Activated T-cell treated with anti-CD3 and anti-CD28 coated beads for 24 hours (primary cell): ENCODE measurements at places on chromosomes 11 and 22.

DNA sequence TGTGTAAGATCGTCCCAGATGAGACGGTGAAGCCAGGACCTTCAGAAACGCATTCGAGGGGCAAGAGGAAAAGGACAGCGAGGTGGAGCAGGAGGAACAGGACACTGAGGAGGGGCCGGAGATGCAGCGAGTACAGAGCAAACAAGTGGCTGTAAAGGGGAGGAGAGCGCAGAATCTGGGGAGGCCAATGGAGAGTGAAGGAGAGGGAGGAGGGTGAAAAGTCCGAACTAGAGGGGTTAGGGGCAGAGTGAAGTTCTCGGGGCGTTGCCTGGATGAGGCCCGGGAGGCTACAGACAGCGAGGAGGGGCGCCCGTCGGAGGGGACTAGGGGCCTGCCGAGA lies 8.8 kb upstream of the PPIL2 start:
- no peak for DNase-seq

DNA sequence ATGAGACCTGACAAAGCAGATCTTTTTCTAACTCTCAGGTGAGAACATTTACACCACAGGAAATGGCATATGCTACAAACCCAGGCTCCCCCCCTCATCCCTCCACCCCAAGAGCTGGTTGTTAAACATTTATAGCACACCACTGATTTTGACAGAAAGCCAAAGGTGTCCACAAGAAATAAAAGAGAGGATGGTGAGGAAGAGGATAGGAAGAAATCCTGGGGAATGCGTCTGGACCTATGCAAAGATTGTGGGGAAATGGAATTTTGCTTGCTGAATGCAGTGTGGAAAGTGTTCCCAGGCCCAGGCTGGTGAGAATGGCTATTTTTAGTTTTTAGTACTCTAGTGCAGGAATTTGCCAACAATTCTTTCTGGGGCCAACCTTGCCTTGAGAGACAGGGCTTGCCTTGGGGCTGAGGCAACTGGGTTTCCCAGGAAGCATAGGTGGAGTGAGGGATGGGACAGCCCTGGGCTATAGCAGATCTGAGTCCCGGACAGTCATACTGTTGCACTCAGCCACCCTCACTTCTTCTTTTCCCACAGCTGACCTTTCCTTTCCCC lies 163.9 kb downstream of the ADAMTS15 start:
- DNase-seq: no peak

DNA sequence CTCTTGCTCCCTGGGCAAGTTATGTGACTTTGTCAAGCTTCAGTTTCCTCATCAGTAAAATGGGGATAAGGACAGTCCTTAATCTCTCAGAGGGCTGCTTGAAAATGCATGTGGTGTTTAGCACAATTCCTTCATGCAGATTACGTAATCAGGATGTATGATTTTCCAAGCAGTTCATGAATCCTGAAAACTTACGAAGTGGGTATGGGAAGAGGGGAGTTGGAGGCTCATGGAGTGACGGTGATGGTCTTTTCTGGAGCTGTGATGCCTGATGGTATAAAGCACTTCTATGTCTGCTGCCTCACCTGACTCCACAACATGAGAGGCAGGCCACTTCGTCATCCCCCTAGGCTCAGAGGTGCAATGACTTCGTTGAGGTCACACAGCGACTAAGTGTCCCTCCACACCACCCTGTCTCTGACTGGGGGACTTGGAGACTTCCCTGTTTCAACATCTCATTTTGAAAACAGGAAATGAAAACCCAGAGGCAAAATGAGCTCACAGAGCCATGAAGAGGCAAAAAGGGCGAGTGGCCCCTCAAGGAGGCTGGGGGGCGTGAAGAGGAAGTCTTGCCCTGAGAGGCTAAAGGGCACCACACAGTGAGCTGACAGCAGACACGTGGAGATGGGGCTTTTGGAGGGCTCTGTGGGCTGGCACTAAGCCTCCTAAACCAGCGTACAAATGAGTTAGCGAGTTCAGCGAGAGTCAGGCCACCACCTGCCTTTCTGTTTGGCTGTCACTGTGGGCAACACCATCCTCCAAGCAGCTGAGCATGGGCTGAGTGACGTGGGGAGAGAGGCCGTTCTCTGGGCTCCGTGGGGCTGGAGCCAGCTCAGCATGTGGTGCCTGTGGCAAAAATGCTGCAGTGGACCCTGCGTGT lies 10.1 kb downstream of the MCM5 start:
- DNase-seq: no peak

- DNase-seq: no peak
Observed at GRCh38 chr22:49934160-49934890, 15.9 kb downstream of the CRELD2 start.

DNA sequence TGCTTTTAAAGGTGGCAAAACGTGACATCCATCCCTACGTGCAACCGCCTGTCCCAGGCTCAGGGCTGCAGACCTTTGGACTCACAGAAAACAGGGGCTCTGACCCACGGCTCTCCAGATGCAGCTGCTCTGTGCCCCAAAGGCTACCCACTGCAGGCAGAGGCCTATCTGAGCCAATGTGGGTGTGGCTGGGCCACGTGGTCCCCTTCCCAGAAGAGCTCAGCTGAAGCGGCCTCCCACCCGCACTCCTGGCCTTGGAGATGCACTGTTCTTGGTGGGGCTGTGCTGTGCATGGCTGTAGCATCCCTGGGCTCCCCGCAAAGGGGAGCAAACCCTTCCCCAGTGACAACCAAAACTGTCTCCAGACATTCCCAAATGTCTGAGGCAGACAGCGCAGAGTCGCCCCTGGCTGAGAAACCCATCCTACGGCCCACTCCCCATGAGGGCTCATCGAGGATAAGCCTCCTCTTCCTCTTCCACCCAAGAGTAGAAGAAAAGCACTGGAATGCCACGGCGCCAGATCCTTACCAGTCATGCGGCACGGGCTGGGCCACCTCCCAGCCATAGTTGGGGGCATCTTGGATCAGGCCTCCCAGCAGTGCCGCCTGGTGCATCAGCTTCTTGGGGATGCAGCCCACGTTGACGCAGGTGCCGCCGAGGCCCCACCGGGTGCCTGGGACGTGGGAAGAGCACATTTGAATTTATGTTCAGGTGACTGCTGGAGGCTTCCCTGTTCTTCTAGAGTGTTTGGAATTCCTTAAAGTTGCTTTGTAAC lies 23.1 kb upstream of the COMT start:
- DNase-seq: no peak
